Pulmonary artery endothelial cell (primary cell): ENCODE measurements at places on chromosomes 2 and 18. TPM values are rescaled to one million over a fixed set of nuclear protein-coding genes. Genes with fewer than 3 reads are reported as not detected.

DNA sequence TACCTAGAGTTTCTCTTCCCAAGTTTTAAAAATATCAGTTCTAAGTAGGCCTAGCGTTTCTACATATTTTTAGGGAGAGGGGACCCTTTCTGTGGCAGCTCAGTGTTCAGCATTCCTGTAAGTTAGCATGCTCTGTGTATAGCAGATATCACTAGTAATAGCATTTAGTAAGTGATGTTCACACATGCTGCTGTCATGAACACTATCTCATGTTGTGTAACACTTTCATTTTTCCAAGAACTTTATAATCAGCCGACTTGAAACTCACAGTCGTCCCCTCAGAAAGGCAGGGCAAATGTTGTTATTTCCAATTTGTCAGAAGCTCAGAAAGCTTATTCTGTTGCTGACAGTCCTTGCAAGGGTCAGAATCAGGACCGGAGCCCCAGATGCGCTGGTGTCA is 267.7 kb downstream of the ALPK2 start:
- DNase-seq, result no peak

- no peak for DNase-seq
Observed at GRCh38 chr2:191839918-191840804, 6.7 kb downstream of the CAVIN2 start.

- no peak for DNase-seq
Observed at GRCh38 chr2:85310330-85310729, 17.5 kb downstream of the TGOLN2 start.

- DNase-seq, result no peak
Observed at GRCh38 chr18:79681484-79682387, 2.1 kb downstream of the CTDP1 start.

- DNase-seq, result no peak
Observed at GRCh38 chr2:178415979-178416378, 35.0 kb downstream of the PRKRA start.

DNA sequence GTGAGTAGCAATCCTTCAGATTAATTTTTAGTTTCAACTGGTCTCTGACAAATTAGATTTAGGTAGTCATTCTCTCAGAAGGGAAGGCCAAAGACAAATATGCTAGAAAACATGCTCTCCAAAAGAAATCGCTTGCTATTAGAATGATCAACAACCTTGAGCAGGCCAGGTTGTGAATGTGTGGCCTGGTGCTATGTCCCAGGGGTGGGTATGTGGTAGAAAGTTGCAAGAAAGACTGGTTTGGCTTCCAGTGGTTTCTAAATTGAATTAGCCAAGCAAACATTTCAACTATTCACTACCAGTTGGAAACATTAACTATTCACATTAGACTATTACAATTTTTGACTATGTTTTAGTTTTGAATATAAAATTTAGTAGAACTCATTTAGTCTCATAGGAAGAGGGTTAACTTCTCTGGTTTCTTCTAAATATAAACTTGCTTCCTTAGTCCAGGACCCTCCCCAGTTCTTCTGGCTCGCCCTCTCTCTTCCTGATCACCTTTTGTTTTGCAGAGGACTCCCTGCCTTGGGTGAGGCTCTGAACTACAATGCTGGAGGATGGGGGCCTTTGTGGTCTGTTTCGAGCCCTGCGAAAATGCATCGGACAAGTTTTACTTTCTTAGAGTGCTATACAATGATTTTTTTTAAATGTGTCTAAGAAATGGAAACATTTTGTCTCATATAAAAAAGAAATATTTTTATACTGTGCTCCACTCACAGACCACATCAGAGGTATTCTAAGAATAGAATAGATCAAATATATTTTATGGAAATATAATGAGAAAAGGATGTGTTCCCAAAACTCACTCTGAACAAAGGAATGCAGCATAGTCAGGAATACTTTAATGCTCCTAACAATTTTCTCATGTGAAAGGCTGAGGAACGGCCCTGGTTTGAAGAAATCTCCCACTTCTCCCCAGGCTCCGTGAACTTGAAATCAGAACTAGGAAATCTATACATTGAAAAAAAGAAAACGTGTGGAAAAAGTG is 375.0 kb upstream of the ZEB2 start:
- no peak for DNase-seq

The SKA1 gene
- total RNA-seq, result 13.1 and 23.0 TPM in 2 replicates

The KDM3A gene
- 18.7 and 23.3 TPM in 2 replicates for total RNA-seq

The STARD6 gene
- 0.33 TPM in 1 of 2 replicates, not detected in the other for total RNA-seq

- no peak for DNase-seq
Observed at GRCh38 chr2:23363831-23364230, 21.1 kb upstream of the KLHL29 start.

GRCh38 chr2:177675350-177675821 is 282.8 kb downstream of the AGPS start:
- no peak for DNase-seq

DNA sequence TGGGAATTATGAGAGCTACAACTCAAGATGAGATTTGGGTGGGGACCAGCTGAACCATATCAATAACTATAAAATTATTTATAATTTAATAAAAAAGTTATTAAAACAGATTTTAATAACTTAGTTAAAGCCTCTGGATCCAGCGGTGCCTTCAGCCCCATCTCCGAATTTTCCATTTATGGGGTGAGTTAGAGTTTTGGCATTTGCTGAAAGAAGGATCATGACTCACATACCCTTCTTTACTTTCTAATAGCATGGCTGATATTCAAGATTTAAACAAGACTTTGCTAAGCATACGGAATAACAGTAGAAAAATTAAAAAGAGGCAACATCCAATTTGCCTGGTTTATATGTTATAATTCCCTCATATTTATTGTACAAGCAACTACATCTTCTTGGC is 94.5 kb downstream of the RDH14 start:
- no peak for DNase-seq

GRCh38 chr2:37349231-37349860 is 4.9 kb downstream of the QPCT start:
- no peak for DNase-seq

- no peak for DNase-seq
Observed at GRCh38 chr2:237870126-237870525, 10.7 kb downstream of the RAMP1 start.

- DNase-seq, result no peak
Observed at GRCh38 chr2:191013682-191013931, 364 bp downstream of the STAT1 start.

The TM4SF20 gene
- not detected in 2 replicates for total RNA-seq

DNA sequence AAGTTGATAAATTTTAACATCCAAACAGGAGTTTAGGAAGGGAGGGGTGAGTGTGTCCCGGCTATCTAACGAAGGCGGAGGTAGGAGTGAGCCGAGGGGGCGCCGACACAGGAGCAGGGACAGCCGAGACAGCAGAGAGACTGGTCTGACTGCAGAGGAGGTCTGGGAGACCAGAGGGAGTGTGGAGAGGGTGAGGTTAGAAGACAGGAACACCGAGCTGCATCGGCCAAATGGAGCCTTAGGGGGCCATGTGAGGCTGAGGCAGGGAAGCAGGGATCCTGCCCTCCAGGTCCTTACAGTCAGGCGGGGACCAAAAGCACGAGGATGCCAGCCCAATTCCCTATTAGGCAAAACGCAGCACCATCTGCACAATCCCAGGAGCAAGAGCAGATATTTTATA is 67.0 kb downstream of the SFXN5 start:
- DNase-seq, result no peak

- DNase-seq, result no peak
Observed at GRCh38 chr2:121386707-121387106, 101.7 kb upstream of the TFCP2L1 start.

DNA sequence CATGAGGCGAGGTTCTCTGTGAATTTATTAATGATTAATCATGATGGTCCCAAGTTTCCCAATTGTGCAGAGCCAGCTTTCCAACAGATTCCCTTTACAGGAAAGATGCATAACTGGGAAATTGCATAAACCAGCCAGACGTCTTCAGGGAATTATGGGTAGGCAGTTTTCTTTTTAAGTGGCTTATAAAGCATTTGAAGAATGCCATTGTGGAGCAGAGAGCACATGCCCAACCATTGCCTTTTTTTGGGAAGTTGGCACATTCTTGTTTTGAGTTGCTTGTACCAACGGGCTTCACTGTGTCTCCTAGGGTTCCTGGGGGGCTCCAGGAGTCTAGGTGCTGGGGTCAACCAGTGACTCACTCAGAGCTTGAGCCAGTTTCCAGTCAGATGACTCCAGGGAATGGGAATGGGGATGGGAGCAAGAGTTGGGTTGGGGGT is 231.7 kb upstream of the FOSL2 start:
- DNase-seq, result no peak

DNA sequence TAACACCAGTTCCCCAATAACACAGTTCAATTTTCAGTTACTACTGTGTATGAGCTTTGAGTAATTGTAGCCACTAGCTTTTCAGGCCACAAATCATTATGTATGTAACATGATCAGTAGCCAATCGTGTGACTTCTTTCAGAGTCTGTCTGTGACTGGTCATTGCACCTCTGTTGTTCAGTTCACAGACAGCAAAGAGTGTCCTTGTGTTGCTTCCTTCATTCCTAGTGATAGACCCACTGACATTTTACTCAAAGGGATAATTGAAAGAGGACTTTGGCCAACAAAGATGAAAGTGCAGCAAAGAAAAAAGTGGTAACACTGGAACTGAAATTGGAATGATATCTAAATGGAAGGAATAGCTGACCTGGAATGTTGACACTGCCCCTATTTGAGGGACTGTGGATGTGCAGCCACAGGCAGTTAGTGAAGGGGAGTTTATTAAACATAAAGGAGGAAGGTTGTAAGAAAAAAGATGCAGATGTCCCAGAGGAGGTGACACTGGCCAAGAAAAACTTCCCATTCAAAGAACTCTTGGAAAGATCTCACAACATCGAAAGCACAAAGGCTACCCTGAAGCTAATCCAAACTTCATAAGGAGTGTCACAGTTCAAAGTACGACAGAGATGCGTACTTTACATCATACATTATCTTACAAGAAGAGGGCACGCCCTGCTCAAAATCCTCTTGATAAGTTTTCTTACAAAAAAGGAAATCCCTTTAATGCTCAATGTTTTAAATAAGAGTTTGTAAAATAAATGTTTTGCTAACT is 19.3 kb downstream of the TTC39C start:
- no peak for DNase-seq

The STK11IP gene
- total RNA-seq, result 6.9 and 15.3 TPM in 2 replicates

- no peak for DNase-seq
Observed at GRCh38 chr2:9232166-9232479, 25.5 kb downstream of the ASAP2 start.

- no peak for DNase-seq
Observed at GRCh38 chr2:237389831-237390230, 24.1 kb downstream of the COL6A3 start.

The TET3 gene
- 3.8 and 4.3 TPM in 2 replicates for total RNA-seq

GRCh38 chr2:132009177-132009873 is 152.4 kb downstream of the ANKRD30BL start:
- no peak for DNase-seq

DNA sequence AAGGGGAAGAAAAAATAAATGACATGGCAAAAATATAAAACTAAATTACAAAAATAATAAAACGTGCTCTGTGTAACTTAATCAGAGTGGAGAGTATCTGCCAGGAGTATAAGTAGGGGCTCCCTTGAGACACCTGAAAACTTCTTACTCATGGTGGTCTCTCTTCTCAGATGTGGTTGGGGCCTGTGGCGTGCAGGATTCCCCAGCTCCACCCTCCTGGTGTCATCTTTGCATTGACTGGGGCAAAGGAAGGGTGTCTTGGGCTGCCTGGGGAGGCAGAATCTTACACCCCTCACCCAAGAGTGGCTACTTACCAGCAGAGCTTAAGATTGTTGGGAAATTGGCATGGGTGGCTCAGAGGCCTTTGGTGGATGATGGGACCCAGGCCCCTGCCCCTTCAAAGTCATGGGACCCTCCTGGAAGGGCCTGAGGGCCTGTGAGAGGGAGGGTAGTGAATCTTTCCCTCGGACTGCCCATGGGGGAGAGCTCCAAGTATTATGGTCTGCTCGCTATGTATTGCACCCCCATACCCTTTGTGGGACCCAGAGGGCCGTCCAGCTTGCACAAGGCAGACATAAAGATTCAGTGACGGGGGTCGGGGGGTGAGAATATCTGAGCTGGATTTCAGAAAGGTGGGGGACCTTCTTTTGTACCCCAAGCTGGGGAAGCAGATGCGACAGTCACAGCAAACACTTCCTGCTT is 6.9 kb upstream of the TRAF3IP1 start:
- no peak for DNase-seq

- DNase-seq, result no peak
Observed at GRCh38 chr2:174778085-174778981, 14.1 kb upstream of the CHRNA1 start.

DNA sequence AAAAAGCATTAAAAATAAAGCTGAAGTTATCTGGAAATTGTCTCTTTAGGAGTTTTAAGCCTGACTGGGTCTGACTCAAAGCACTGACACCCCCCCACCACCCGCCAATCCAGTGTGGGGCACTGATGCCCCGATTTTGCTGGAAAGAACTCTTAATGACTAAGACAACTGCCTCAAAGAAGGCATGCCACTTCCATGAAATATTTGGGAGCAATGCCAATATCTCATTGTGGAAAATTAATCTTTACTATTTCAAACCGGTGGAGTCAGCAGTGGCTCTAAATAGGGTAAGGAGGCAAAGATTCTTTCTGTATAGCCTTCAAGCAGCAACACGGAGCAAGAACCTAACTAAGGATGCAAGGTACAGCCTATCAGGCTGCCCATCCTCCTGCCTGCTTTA is 4.5 kb downstream of the FKBP7 start:
- no peak for DNase-seq

The CNGA3 gene
- not detected in 2 replicates for total RNA-seq

- no peak for DNase-seq
Observed at GRCh38 chr18:5983488-5983887, 88.2 kb upstream of the TMEM200C start.

GRCh38 chr2:47254464-47254863 is 99.4 kb upstream of the STPG4 start:
- DNase-seq, result no peak

- DNase-seq, result no peak
Observed at GRCh38 chr18:67511840-67512239, 4.7 kb downstream of the DSEL start.

GRCh38 chr2:16525265-16525887 is 140.3 kb downstream of the CYRIA start:
- DNase-seq, result no peak

The LRRTM1 gene
- total RNA-seq, result not detected in 2 replicates

- no peak for DNase-seq
Observed at GRCh38 chr2:8328217-8328616, 353.6 kb upstream of the ID2 start.
